Memory B cell (primary cell): ENCODE measurements at places on chromosomes 3 and 15.

DNA sequence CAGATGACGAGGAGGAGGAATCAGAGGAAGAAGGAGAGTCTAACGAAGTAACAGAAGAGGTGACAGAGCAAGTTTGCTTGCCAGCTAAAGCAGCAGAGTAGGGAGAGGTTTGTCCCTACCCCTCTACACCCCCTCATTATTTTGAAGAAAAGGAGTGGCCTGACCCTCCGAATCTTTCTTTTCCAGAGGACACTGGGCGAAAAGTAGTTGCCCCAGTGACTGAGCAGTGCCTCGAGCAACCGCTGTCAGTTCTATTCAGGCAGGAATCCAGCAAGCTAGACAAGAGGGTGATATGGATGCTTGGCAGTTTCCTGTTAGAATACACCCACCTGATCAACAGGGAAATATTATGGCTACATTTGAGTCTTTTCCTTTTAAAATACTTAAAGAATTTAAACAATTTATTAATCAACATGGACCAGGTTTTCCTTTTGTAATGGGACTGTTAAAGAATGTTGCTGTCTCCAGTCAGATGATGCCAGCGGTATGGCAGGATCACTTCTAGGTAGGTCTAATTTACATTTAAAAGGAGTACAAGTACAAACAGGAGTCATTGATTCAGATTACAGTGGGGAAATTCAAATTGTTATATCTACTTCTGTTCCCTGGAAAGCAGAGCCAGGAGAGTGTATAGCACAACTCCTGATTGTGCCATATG is 31.9 kb upstream of the ACVR2B start:
- no peak for DNase-seq

DNA sequence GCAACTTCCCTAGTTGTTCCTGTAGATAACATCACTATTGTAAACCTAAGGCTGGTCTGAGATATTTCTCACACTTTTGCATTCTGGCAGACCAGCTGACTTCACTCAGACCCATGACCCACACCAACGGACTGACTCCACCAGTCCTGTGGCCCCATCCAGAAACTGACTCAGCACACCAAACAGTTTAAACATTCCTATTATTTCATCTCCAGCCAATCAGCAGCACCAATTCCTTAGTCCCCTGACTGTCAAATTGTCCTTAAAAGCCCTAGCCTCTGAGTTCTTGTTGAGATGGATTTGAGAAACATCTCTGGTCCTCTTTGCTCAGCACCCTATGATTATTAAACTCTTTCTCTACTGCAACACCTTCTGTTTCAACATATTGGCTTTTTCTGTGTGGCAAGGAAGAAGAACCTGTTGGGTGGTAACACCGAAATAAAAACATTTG is 12.2 kb upstream of the IDH2 start:
- no peak for DNase-seq

GRCh38 chr15:55954862-55955605 is 38.4 kb downstream of the NEDD4 start:
- no peak for DNase-seq

DNA sequence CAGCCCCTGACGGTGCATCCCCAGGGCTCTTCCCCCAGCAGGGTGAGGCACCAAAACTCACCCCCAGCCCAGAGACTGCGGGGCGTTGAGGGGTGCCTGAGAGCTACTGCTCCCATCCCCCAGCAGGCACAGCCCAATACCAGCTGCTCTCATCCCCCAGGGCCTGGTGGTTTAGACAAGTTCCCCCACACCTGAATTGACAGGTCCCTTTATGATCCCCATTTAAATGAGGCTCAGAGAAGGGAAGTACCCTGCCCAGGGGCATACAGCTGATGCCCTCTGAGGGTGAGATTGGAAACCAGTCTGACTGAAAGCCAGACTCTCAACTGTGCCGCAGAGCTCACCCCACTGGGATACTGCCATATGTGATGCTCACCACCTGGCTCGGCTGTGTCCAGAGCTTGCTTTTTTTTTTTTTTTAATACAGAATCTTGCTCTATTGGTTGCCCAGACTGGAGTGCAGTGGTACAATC is 20.1 kb downstream of the DUSP7 start:
- DNase-seq: no peak

GRCh38 chr3:4748701-4749378 is 230.4 kb upstream of the BHLHE40 start:
- no peak for DNase-seq

GRCh38 chr3:25789209-25789595 is 688 bp upstream of the OXSM start:
- DNase-seq: no peak

- DNase-seq: no peak
Measured at GRCh38 chr15:48898032-48898431, 20.1 kb downstream of the EID1 start.

DNA sequence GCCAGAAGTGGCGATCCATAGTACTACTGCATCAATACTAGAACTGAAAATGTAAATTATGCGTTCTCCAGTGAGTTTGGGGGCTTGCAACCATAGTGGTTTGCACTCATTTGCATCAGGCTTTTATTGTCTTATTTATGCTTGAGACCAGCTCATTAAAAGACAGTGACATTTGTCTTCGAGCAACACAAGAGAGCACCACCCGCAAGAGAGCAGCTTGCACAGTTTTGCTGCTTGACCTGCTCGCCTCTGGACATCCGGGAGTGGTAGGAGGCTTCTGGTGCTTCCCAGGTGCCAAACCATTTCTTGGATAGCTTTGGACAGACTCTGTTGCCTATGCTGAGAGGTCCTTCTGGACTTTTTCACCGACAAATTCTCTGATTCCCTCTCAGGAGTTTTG is 294.6 kb downstream of the MEX3B start:
- no peak for DNase-seq

DNA sequence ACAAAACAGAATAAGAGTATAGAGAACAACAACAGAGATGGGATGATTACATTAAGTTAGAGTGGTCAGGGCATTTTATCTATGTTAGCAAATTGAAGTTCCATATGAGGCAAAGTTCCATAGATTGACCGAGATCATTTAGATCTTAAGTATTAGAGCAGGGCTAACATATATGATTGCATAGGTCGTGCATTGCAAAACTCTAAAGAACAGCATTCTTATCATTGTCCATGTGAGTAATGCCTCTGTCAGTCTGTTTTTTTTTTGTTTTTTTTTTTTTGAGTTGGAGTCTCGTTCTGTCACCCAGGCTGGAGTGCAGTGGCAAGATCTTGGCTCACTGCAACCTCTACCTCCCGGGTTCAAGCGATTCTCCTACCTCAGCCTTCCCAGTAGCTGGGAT is 341.7 kb upstream of the KCNH8 start:
- no peak for DNase-seq

DNA sequence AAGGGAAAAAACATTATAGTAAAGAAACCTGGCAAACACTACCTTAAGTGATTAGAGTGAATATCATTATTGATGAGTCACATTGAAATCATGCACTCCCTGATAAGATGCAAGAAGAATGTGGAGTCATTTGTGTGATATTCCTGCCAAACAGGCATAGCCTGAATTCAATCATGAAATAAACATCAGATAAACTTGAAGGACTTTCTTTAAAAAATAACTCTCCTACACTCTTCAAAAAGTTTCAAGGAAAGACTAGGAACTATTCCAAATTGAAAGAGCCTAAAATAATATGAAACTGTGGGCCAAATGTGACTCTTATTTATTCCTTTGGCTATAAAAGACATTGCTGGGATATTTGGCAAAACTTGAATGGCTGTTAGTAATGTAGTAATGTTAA is 625.7 kb upstream of the LMCD1 start:
- no peak for DNase-seq

GRCh38 chr3:49882166-49882565 is 12.5 kb upstream of the CAMKV start:
- no peak for DNase-seq

GRCh38 chr3:47782446-47783308 is 984 bp upstream of the SMARCC1 start:
- no peak for DNase-seq

GRCh38 chr3:127061641-127062040 is 78.7 kb downstream of the PLXNA1 start:
- DNase-seq: no peak

DNA sequence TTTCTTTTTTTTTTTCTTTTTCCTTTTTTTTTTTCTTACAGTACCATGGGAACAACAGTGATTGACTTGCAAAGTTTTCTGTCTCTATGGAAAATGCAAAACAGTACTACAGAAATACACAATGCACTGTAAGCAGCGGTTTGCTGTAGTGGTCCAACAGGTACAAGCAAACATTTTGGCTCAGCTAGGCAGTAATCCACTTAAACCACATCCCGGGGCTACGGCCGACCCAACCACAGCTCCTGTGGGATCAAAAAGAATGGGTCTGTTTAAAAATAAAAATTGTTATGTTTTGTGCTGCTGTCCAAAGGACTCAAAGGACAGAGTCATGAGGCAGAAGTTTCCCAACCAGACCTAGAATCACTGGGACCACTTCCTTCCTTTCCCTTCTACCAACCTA is 667.1 kb upstream of the ADAMTS9 start:
- no peak for DNase-seq

GRCh38 chr3:14598143-14598569 is 53.4 kb upstream of the CCDC174 start:
- no peak for DNase-seq

GRCh38 chr15:61584410-61584809 is 355.3 kb upstream of the RORA start:
- no peak for DNase-seq

DNA sequence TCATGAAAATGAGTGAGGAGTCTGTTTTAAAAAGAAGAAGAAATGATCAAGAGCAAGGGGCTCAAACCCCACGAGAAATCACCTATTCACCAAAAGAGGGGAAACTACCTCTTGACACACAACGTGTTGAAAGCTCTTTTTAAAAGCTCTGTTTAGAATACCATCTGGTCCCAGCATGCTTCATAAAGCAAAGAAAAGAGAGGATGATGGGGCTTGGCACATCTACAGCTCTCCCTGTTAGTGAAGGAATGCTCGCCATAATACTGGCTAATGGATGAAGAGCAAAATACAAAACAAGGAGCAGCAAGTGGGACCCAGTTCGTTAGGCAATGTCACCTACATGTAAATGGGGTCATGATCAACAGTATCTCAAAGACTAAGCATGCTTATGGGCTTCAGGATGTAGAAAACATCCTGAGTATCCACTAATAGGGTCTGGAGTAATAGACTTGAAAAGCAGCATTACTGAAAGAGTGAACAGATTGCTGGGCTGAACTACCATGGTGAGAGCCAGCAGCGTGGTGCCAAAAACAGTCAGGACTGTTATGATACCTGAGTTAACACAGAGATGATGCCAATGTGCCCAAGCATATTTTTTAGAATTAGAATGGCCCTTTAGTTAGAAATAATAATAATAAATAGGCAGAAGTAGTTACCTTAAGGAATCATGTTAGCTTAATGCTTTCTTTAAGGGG is 159.7 kb upstream of the POU1F1 start:
- no peak for DNase-seq

DNA sequence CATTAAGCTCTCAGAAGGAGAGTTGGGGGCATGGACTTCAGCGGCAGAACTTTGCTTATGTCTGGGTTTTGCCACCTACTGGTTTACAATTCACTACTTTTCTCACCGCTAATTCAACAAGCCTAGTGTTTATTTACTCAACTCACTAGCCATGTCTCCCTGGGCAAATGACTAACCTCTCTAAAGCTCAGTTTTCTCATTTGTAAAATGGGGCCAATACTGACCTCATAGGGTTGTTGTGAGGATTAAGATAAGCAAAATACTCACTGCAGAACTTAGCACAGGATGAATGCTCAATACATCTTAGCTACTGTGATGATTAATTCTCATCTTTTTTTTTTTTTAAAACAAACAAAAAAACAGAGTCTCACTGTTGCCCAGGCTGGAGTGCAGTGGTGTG is 106.3 kb downstream of the CADPS start:
- DNase-seq: no peak

DNA sequence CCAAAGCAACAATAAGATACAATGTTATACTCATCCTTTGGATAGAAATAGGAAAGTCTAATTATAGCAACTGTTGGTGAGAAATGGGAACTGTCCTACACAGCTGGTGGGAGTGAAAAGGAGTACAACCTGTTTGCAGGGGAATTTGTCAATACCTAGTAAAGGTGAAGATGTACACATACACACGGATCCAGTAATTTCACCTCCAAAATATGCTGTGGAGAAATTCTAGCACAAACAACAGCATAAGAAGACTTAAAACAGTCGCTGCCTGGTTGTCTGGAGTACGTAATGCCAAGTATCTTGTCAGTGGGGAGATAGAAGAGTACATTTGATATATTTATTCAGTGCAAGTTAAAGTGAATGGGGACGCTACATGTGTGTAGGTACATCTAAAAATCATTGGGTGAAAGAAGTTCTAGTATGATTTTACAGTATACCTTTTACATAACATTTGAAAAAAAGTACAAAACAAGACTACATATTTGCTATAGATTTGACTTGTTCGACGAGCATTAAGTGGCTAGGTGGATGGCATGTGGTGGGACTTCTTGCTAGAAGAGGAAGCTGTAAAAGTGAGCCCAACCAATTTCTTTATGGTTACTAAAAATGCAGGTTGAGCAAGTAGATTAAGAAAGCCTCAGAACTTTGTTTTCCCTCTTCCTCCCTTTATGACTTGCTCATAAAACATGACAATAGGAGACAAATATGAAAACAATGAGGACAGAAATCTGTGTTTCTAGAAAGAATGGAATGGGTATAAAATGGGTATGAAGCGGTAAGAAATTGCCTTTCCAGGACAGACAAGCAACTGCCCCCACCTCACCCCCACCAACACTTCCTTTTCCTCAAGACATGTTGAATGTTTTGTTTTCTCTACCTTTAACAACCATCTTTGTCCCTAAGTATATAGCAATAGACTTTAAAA is 50.2 kb upstream of the CCR4 start:
- DNase-seq: no peak

- DNase-seq: no peak
Measured at GRCh38 chr3:79418855-79419621, 348.8 kb downstream of the ROBO1 start.

- DNase-seq: no peak
Measured at GRCh38 chr15:58951388-58952007, 18.0 kb upstream of the SLTM start.

DNA sequence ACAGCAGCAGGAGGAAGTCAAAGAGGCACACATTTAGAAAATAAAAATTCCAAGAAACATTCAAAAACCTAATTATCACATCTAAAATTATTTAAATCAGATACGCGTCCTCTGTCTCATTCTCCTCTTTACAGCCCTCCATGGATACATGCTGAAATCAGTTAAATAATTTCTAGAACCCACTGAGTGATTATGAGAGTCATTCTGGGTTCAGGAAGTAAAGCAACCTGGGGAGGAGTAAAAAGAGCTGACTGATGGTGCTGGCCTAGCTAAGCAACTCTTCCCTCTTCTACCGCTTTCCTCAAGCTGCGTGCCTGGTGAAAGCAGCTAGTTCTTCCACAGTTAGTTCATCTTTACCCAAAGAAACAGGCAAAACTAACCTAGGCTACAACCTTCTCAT is 48.7 kb downstream of the RAF1 start:
- no peak for DNase-seq

- DNase-seq: peak; percentile 26
Measured at GRCh38 chr3:125585595-125586223, 9.6 kb downstream of the OSBPL11 start.

DNA sequence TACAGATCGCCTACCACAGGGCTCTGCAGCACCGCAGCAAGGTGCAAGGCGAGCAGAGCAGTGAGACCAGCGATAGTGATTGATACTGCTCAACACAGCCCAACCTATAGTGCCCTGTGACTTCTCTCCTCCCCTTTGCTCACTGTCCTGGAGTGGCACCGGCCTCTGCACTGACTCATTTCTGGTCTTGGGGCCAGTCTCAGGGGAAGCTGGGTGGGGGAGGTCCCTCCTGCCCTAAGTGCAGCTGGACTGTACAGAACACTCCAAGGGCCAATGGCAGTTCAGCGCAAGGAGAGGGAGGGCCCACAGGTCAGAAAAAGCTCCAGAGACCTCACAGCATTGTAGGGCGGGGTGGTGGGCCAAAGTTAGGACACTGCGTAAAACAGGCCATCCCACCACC is 2.5 kb upstream of the OGG1 start:
- no peak for DNase-seq
